K562 (cell line): ENCODE measurements at places on chromosomes 13 and 19. TPM values are rescaled to one million over a fixed set of nuclear protein-coding genes. Genes with fewer than 3 reads are reported as not detected.

GRCh38 chr19:47435196-47435595 is 15.9 kb upstream of the MEIS3 start:
- no peak for DNase-seq

DNA sequence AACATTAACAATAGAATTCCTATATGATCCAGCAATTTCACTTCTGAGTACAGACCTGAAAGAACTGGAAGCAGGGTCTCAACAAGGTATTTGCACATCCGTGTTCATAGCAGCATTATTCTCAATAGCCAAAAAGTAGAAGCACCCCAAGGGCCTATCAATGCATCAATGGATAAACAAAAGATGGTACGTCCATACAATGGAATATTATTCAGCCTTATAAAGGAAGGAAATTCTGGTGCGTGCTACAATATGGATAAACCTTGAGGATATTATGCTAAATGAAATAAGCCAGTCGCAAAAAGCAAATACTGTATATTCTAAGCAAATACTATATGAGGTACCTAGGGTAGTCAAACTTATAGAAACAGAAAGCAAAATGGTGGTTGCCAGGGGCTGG is 30.8 kb upstream of the CEBPA start:
- no peak for DNase-seq

Gene SLC10A2
- total RNA-seq = not detected in 2 replicates

- no peak for DNase-seq
Observed at GRCh38 chr13:36884235-36884634, 35.8 kb downstream of the SMAD9 start.

- DNase-seq = peak; percentile 87
Observed at GRCh38 chr19:49338691-49339300, 3.6 kb downstream of the CD37 start.

Gene WDR88
- total RNA-seq = not detected in 2 replicates

Gene KIR2DL1
- not detected in 2 replicates for total RNA-seq
